ENCODE measurements at places on chromosomes 5 and 9.

DNA sequence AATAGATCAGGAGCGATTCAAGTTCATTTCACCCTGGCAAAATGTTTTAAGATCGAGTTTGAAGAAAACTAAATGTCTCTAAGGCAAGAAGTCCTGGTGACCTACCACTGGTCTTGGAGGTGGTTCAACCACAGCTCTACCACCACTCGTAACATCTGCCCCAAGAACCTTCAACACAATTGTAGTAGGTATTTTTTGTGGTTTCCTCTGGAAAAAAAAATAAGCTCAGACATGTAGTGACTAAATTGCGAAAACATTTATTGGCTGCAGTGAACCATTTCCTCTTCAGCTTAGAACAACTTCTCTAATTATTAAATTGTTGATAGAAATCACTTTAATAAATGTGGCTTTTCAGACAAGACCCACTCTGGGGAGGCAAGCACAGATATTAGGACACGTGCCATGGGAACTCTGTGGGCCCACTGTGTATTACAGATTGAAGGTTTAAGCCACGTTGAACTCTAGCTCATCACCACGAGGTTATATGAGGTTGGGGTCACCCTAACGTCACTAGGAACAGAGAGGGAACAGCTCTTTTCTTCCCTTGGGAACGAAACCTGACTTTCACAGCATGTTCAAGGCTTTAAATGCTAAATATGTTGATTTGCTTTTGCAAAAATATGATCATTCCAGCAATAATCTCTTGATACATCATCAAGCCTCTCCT lies 142.9 kb downstream of the HSD17B3 start:
- no peak for DNase-seq

DNA sequence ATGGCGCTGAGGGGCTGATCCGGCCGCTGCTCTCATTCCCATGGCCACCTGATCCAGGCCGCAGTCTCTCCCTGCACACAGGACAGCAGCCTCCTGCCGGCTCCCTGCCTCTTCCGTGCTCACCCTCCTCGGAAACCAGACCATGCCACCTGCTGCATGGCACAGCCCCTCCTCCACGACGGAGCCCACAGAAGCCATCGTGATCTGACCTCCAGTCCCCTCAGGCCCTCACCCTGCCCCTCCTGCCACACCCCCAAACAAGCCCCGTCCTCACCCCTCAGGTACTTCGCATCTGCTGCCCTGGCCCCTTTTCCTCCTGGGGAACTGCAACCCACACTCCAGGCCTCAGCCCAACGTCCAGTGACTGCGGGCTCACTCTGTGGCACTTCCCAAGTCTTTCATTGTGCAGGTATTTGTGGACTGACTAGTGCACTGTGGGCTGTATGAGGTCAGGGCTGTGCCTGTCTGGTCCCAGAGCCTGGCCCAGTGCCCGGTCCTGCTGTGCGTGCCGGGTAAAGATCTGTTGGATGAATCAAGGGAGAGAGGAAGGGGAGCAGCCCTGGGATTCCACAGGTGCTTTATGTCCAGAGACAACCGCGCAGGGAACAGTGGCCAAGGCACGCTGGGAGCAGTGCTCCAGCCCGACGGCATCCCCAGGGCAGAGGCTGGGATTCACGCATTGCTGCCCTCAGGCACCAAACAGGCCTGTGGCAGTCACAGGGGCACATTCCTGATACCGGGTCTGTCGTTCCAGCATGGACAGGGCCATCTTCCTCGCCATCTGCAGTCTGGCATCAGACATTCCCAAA lies 86.1 kb downstream of the ADAMTS2 start:
- DNase-seq = no peak

GRCh38 chr5:68240202-68240601 lies 24.6 kb downstream of the PIK3R1 start:
- DNase-seq = no peak

GRCh38 chr9:116152390-116152789 lies 1.2 kb upstream of the PAPPA start:
- DNase-seq = no peak

DNA sequence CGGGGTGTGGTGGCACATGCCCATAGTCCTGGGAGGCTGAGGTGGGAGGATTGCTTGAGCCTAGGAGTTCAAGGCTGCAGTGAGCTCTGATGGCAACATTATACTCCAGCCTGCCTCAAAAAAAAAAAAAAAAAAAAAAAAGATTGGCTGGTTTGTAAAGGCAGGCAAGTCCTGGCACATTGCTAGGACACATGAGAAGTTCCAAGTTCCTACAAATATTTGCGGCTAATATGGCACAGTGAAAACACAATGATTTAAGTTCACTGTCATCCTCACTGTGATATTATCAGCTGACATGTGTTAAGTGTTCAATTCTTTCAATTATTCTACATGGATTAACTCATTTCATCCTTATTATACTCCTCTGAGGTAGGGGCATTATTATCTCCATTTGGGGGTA lies 20.1 kb downstream of the TMEM268 start:
- DNase-seq = no peak

- no peak for DNase-seq
Measured at GRCh38 chr5:6780802-6781391, 67.7 kb downstream of the TENT4A start.

DNA sequence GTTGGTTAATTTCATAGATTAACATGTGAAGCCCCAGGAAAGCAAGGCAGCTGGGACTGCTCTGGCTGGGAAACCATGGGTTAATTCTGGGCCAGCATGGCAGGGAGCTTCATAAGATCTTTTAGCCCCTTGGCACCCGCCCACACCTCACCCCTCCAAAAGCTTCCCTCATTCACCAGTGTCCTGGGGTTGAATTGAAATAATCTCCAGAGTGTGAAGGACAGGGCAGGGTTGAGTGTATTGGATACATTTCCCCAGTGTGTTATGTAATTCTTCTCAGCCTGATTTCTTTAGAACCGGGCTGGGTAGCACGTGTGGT lies 19.4 kb downstream of the WNT8A start:
- DNase-seq = no peak

DNA sequence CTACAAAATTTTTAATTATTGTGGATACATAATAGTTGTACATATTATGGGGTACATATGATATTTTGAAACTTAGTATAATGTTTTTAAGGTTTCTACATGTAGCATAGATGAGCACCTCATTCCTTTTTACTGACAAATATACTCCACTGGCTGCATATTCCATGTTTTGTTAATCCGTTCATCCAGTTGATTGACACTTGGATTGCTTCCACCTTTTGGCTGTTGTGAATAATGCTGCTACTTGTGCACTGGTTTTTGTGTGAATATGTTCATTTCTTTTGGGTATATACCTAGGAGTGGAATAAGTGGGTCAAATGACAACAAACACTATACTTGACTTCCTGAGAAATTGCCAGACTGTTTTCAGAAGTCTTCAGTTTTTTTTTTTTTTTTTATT lies 2.8 kb upstream of the ENTREP1 start:
- DNase-seq = no peak

- no peak for DNase-seq
Measured at GRCh38 chr9:70407081-70407503, 7.4 kb downstream of the KLF9 start.

- peak; percentile 65 for DNase-seq
Measured at GRCh38 chr5:157948738-157949410, 89.9 kb upstream of the CLINT1 start.

DNA sequence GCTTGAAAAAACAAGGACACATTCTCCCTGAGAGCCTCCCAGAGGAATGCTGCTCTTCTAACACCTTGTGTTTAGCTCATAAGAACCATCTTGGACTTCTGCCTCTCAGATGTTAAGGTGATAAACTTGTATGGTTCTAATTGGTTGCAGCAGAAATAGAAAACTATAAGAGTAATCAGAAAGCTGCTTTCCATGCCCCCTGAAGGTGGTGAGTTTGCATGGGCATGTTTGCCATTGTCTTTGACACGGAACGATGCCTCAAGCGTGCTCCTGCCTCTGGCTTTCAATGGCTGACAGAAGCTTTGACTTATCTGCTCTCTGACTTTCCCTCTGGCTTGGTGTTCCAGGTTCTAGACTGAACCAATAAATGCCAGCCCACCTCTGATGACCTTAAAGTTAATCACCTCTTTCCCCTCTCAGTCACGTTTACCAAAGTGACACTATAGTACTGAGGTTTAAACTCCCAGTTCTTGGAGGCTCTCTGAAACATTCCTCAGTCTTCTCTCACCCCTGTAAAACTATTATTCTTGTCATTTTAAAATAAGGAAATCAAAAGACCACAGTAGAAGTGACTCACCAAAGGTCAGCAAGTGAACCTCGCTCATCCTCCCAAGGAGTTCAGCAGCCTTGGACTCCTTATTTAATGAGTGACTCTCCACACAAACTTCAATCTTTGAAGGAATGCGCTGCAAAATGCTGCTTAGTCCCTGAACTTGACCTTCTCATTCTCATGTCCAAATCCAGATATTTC lies 103.6 kb downstream of the PIK3R1 start:
- DNase-seq = no peak

- no peak for DNase-seq
Measured at GRCh38 chr5:179612577-179613459, 10.7 kb downstream of the HNRNPH1 start.

DNA sequence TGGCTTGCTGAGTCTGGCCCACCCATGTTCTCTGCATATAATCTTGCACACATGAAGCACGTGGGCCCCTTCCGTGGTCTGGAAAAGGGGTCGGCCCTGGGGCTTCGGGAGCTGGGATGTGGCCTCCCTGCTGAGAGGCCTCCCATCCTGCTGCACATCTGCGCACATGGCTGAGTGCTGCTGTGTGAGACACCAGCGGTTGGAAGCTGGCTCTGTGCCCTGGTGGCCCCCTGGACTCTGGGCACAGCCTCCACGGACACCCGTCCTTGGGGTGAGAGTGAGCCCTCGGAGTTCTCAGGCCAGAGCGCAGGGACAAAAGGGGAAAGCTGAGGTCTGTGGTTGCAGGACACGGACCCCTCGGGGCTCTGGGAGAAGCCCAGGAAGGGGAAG lies 115.8 kb downstream of the RXRA start:
- no peak for DNase-seq

- DNase-seq = no peak
Measured at GRCh38 chr5:57906671-57907070, 424.1 kb upstream of the ACTBL2 start.

Measured in stimulated activated CD4-positive, alpha-beta T cell treated with anti-CD3 and anti-CD28 coated beads, Interleukin-2, amount 100 ng/mL, for 4 hours (primary cell).